ENCODE measurements at places on chromosomes 6 and 20. TPM values are rescaled to one million over a fixed set of nuclear protein-coding genes. Genes with fewer than 3 reads are reported as not detected.

DNA sequence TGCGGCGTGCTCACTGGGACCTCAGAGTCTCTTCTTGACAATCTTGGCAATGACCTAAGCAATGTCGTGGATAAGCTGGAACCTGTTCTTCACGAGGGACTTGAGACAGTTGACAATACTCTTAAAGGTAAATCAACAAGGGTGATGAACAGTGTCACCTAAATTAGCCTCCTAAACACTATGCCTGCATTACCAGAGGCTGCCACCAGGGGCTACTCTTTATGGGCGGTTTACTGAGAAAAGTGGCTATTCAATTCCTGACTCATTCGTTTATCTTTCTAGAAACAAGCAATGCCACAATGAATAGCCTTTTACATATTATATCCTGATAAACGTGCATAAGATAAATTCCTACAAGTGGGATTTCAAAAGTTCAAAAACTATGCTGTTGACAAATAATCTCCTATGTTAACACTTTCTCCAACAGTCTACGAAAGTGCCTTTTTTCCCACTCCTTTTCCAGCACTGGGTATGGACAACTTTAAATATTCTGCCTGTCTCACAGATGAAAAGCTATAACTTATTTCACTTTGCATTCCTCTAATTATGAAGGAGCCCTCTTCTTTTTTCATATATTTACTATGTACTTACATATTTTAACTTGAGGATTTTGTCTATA lies 1.3 kb downstream of the BPIFA2 start:
- no peaks in the 10 kb centered on the region for H3K36me3 ChIP-seq
- no peak overlapping the region for H3K4me3 ChIP-seq
- no peak for DNase-seq
- no peak overlapping the region for H3K27ac ChIP-seq

DNA sequence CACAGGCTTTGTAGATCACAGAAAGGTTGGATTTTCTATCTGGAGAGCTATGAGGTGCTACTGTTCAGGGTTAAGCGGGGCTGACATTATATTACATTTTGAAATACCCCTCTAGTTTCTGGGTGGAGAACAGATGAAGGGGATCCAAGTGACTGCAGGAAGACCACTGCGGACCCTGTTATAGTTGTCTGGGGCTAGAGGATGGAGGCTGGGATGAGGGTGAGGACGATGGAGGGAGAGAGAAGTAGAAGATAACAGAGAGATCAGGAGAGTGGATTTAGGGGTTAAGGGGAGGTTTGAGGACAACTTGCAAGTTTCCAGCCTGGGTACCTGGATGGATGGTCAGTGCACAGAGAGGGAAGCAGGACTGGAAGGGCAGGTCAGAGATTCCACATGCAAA lies 43.5 kb upstream of the TGM2 start:
- H3K27me3 ChIP-seq, result no peaks in the 10 kb centered on the region
- no peak overlapping the region for H3K27ac ChIP-seq
- H3K4me1 ChIP-seq, result peaks cover 6% of the 10 kb centered on the region
- no peaks in the 10 kb centered on the region for H3K36me3 ChIP-seq
- H3K4me3 ChIP-seq, result no peak overlapping the region

The MATN4 gene
- not detected for polyA plus RNA-seq

- H3K4me1 ChIP-seq, result peaks cover 10% of the 10 kb centered on the region
- no peak overlapping the region for H3K27ac ChIP-seq
- no peak for DNase-seq
- no peaks in the 10 kb centered on the region for H3K36me3 ChIP-seq
Measured at GRCh38 chr6:36930483-36930882, 24.1 kb upstream of the PI16 start.

DNA sequence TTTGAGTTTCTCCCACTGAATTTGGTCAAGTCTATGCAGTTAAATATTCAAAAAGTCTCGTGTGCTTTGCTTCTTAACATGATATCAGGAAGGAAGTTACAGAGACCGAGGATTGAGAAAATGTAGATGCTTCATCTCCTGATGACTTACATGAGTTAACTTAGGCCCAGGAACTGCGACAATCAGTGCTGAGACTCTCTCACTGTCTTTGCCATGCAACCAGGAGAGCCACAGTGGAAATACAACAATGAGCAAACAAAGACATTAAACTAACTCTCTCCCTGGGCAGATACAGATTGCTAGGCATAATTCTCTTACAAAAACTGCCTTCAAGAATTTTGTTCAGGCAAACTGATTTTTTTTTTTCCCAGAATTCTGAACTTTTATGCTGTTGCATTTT lies 440.6 kb upstream of the EPHA7 start:
- DNase-seq, result no peak
- H3K4me1 ChIP-seq, result no peaks in the 10 kb centered on the region
- H3K36me3 ChIP-seq, result no peaks in the 10 kb centered on the region
- H3K27ac ChIP-seq, result no peak overlapping the region
- H3K27me3 ChIP-seq, result no peaks in the 10 kb centered on the region

The CNBD2 gene
- 23.6 TPM for polyA plus RNA-seq

DNA sequence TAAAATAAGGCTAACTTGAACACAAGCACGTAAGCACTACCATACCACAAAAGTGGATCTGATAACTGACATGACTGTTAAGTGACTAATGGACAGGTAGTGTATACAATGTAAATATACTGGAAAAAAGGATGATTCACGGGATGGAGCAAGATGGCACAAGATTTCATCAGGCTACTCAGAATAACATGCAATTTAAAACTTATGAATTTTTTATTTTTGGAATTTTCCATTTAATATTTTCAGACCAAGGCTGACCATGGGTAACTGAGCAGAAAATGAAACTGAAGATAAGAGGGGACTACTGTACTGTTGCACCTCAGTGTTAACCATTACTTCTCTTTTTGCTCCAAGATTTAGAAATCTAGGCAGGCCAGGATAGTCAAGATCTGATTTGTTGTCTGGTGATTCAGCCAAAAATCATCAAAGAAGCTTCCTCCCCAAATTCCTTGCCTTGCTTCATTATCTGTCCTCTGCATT lies 45.4 kb downstream of the TPBG start:
- H3K4me1 ChIP-seq, result no peaks in the 10 kb centered on the region
- no peaks in the 10 kb centered on the region for H3K27me3 ChIP-seq
- no peak overlapping the region for H3K27ac ChIP-seq
- no peaks in the 10 kb centered on the region for H3K36me3 ChIP-seq
- DNase-seq, result no peak

- no peak overlapping the region for H3K4me3 ChIP-seq
- no peaks in the 10 kb centered on the region for H3K4me1 ChIP-seq
- no peak overlapping the region for H3K27ac ChIP-seq
- DNase-seq, result no peak
Measured at GRCh38 chr6:67629258-67629657, 1005.8 kb upstream of the ADGRB3 start.

Measured in spleen (tissue), 13 donors.